ENCODE measurements at places on chromosomes 2 and 18.

DNA sequence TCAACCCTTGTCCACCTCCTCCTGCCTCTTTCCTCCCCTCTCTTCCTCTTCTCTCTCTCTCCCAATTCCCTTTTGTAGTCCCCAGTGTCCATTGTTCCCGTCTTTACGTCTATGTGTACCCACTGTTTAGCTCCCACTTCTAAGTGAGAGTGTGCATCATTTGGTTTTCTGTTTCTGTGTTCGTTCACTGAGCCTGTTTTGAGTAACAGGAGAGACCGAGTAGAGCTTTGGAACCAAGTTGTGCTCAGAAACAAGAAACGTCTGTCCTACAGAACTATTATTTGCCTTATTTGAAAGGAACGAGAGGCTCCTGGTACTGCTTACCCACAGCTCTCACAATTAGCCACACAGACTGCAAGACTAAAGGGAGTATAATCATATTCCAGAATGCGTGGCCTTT lies 50.1 kb upstream of the MAPRE2 start:
- DNase-seq = no peak

GRCh38 chr2:205864491-205864890 lies 182.2 kb downstream of the NRP2 start:
- no peak for DNase-seq

DNA sequence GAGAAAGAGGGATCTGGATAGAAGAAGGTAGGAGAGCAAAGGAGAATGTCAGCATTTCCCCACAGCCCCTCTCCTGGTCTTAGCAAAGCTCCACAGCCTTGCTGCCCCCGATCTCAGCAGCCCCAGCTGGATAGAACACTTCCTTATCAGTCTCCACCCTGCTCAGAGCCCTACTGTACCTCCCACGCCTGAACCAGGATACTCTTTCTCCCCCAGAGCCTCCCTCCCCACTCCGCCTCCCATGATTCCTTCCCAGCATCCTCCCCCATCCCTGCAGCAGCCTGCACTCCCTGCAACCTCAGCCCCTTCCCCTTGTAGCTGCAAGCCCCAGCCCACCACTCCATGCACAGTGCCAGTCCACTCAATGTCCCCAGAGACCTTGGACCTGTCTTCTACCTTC lies 25.8 kb downstream of the PLB1 start:
- DNase-seq = no peak

GRCh38 chr2:101501443-101501842 lies 26.5 kb upstream of the RFX8 start:
- no peak for DNase-seq

GRCh38 chr2:226838722-226839121 lies 2.9 kb downstream of the RHBDD1 start:
- no peak for DNase-seq

GRCh38 chr18:8705961-8706790 lies 820 bp downstream of the MTCL1 start:
- DNase-seq = peak; percentile 26

DNA sequence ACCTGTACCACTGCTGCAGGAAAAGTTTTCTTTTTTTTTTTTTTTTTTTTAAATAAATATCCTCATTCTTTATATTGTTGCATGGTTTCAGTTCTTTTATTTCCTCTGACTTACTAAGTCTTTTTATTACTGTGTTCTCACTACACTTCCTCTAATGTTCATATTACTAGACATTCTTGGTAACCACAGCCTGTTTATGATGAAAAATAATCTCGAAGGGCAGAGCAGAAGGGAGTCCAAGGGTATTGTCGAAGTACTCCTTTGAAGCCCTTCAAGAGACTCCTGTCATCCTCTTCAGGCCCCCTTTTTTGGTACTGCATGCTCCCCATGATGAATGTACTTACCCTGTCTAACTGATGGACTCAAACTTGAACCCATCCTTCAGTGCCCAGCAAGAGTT lies 61.2 kb downstream of the RND3 start:
- no peak for DNase-seq

DNA sequence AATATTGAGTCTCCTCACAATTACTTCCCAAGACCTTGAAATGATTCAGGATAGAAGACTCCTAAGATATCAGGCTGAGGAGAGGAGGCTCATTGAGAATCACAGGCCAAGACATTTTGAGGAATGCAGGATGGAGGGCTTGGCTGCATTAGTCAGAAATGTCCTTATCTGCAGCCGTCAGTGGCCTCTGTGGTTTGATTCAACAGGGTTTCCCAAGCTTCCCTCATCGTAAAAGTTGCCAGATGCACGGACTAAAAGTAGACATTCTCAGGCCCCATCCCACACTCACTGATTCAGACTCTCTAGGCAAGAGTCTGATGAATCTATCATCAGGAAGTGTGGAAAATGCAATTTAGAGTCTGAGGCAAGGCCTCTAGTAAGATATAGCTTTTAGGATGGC lies 34.0 kb upstream of the TMEM178A start:
- peak; percentile 58 for DNase-seq

GRCh38 chr2:84830095-84830494 lies 50.8 kb downstream of the TRABD2A start:
- DNase-seq = no peak

- DNase-seq = no peak
Measured at GRCh38 chr18:50143294-50143693, 51.7 kb downstream of the MYO5B start.

DNA sequence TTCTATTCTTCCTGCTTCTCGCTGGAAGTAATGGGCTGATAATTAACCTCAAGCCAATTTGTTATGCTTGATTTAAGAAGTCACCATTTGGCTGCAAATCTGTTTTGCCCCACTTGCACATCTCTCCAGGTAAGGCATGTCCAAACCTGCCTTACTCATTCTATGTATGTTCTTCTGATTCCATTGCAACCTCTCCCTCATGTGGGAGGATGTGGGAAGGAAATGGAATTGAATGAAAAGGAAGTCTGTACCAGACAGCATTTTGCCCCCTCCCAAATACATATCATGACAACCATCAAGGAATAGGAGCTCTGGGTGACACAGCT lies 131.7 kb downstream of the NRP2 start:
- no peak for DNase-seq

- DNase-seq = no peak
Measured at GRCh38 chr18:23266717-23267446, 131.6 kb downstream of the CABLES1 start.

DNA sequence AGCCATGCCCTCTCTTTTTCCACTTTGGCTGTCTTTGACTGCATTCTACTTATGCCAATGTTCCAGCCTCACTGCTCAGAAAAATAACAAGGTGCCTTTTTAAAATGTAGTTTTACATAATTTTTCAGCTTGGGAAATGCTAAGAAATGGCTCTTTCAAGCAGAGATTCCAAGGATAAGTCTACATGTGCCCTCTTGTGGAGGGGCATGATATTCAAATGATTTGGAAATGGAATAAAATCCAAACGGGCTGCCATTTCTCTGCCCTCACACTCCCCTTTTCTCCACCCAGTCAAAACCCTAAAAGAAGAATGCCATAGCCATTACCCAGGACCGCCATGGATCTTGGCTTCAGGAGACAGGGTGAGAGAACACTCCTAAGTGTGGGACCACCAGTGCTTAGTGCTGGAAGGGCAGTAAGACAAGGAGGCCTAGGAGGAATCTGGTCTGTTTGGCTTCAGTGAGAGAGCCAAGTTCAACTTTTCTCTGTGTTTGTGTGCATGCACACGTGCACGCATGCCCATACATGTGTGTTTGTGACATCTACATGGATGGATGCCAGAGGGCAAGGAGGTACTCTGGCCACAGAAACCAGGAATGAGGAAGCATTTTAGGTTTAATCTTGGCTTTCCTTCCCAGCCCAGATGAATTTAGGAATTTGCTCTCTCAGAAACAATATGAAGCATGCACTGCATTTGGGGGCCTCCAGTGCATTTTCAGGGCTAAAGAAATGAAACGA lies 174.0 kb upstream of the SLC14A2 start:
- DNase-seq = no peak

DNA sequence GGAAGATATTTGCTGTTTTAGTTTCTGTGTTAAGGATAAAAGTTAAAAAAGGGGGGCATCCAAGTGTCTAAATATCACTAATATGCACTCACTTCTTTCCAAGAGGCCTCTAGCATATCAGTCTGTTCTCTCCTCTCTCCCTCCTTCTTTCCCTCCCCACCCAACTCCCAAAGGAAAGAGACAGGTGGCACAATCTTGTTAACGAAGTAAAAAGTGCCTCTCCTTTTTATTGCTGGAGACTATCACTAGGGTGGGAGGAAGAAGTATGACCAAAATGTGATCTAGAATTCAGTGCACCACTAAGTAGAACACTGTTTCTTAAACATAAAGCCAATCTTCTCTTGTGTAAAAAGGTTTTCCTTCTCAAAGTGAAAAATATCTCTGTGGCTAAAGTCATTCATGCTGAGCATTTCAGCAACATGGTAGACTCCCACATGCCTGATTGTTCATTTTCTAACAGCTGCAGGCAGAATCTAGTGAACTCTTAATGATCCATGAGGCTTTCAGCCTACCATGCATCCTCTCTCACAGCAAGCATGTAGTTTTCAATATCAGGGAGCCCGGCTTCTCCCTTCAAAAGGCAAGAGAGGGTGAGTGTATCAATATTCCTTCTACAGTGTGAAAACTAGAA lies 39.5 kb downstream of the RNU4ATAC start:
- no peak for DNase-seq

- DNase-seq = no peak
Measured at GRCh38 chr2:226440127-226440918, 359.3 kb downstream of the IRS1 start.

- no peak for DNase-seq
Measured at GRCh38 chr2:235444101-235444597, 49.7 kb upstream of the AGAP1 start.

DNA sequence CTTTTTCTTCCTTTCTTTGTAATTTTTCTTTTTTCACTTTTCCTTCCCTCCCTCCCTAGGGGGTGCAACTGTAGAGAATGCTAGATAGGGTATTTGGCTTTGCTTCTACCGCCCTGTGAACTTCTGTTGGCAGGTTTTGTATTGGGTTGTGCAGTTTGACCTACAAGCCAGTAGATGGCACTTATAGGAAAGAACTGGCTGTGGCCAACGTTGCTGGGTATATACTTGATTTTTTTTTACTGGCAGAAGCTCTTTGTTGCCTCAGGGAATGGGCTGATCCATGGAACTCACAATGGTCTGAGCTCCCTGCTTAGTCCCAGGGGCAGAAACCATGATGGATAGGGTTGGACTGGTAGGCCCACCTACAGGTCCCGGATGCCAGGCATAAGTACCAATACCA lies 1019.5 kb upstream of the LRRTM1 start:
- DNase-seq = no peak

DNA sequence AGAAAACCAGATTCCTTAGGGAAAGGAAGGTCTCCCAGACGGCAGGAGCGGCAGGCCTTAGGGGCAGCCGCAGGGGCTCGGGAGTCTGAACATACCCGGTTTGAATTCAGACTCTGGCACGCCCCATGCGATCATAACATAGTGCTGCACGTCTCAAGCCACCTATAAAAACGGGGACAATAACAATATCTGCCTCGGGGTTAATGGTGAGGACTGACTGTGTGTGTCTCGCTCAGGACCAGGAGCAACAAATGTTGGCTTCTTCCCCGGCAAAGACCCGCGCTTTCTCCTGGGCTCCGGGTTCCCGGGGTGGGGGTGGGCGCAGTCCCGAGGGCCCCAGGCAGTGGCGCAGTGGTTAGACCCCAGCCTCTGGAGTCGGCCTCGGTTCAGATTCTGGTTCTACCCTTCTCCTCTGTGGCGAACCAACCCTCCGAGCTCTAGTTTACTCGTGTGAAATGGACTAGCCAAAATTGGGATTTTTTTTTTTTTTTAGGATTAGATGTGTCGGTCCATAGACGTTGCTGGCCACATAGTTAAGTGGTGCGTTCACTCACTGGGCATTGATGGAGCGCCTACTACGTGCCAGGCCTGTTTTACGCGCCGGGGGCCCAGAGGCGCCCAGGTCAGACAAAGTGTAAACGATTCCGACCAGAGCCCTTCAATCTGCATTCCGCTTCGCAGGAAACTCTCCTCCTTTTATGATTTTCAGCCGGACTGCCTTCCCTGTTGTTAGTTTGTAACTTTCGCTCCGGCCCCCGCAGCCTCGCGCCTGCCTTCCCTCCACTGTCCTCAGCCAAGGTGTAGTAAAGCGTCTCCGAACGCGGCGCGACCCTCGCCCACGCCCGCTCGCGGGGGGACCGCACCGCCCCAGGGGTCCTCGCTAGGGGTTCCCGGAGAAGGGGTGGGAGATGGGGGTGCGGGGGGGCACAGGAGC lies 820 bp upstream of the SH3BP4 start:
- DNase-seq = no peak

GRCh38 chr2:48944956-48945355 lies 189.4 kb upstream of the LHCGR start:
- DNase-seq = no peak

DNA sequence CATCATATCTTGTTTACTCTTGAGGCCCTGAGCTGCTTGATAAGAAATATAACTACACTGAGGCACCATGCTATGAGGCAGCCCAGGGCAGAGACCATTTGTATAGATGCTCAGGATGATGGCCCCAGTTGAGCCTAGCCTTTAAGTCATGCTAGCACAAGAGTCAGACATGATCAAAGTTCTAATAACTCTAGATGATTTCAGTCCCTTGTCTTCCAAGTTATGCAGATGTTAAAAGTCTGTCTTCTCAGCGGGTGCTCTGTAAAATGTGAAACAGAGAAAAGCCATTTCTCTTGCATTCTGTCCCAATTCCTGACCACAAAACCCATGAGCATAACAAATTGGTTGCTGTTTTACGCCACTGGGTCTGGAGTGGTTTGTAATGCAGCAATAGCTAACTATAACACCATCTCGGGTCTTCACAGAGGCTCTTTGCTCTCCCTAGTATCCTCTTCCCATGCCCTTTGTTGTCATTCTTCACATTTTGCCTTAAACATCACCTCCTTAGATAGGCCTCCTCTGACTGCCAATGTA lies 49.6 kb downstream of the NXPH2 start:
- no peak for DNase-seq

DNA sequence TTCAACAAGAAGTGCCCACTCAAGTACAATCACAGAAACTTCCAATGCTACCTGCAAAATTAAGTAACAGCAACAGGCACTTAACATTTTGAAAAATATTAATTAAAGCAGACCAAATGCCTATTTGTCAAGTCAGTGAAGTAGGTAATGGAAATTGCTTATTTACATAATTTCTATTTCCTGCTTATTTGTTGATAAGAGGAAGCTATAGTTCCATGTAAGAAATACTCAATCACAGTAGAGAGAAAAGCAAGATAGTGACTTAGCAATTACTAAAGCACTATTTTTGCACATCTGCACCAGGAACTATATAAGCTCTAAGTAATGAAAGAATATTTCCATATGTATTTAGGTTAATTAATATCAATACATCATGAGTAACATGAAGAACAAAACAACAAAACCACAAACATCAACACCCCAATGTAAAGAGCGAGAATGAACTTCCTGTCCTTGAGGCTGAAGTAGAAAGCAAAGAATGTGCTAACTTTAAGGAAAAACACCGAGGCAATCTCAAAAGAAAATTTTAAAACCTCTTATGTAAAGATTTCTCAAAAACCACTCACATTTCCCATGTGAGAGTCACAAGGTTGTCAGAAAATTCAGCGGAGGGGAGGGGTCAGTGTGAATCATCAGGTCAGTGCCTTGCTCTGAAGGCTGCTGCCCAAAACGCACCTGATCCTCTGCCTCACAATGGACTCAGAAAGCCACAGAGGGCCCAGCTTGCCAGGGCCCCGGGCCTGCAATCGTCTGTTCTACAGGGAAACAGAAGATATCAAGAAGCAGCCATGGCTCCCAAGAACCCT lies 12.5 kb downstream of the NPC1 start:
- peak; percentile 48 for DNase-seq

Data from H54 (cell line).